ENCODE measurements at places on chromosomes 2 and 18.
A peak's percentile ranks its signal among the peaks of the same experiment; 100 is the strongest.

GRCh38 chr2:88549616-88550292 is 77.5 kb downstream of the EIF2AK3 start:
- no peak for DNase-seq

- no peak for DNase-seq
Measured at GRCh38 chr2:239199041-239199768, 201.6 kb downstream of the HDAC4 start.

- DNase-seq = peak; percentile 25
Measured at GRCh38 chr2:117980783-117981676, 32.8 kb downstream of the CCDC93 start.

DNA sequence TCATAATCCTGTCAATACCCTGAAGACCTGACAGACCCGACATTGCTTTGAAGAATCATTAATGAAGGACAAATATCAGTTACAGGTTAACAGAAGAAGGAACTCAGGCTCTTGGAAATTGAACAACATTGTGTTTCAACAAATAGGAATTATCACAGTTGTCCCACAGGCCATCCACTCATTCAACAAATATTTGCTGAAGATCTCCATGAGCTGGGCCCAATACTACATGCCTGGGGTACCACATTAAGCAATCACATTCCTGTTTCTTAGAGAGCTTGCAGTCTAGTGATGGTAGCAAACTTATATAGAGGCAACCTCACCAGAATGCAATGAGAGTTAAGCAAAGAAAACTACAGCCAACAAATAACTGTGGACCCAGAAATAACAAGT is 671.6 kb upstream of the ACVR2A start:
- DNase-seq = no peak

Measured in HFF-Myc (cell line).